ENCODE measurements at places on chromosomes 4 and X. TPM values are rescaled to one million over a fixed set of nuclear protein-coding genes. Genes with fewer than 3 reads are reported as not detected.

DNA sequence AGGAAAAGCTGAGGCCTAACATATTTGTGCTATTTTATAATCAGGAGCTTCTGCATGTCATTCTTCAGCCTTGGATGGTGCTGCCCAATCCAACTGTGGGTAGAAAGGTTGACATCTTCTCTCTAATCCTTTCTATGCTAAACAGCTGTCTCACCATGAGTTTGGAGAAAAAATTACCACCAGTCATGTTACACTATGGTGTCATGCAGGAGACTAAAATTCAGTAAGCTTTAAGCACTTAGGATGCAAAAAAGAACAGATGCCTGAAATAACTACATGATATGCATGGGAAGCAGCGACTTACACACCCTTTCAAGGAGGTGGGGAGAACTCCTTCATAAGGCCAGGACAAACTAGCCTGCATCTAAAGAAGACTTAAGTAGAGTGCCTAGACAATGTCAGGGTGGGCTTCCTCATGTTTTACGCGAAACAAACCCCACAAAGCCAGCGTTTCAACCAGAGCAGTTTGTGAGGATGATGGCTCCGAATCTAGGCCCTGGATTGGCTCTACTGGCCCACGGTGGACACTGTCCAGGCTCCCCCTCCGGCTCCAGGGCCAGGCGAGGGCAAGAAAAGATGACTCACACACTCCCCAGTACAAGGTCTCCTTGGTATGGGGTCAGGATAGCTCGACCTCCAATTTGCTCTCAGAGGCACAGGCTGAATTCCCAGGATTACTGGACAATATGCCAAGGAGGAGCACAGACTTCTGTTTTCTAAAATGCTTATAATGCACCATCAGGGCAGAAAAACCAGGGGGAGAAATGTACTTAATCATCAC is 45.1 kb downstream of the STX18 start:
- H3K27ac ChIP-seq, result no peak overlapping the region
- DNase-seq, result no peak
- H3K36me3 ChIP-seq, result no peaks in the 10 kb centered on the region
- peaks cover 12% of the 10 kb centered on the region for H3K4me1 ChIP-seq
- no peak overlapping the region for H3K4me3 ChIP-seq
- H3K27me3 ChIP-seq, result no peaks in the 10 kb centered on the region

DNA sequence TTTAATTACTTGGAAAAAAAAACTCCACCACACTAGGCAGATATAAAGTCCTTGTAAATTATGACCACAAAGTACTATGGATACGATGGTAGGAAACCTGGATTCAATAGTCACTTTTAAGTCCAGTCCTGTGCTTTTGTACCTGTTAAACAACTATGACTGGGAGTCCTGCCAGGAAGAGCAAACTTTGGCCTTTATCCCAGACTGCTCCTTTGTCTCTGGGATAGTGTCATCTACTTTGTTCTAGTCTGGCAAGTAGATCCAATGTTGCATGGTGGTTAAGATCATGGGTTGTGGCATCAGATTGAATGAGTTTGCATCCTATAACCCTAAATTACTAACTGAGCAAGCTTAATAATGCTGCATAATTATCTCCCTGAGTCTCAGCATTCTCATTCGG is 175.3 kb upstream of the FGF13 start:
- peak; percentile 12 for DNase-seq
- H3K27me3 ChIP-seq, result no peaks in the 10 kb centered on the region
- H3K4me3 ChIP-seq, result no peak overlapping the region
- no peaks in the 10 kb centered on the region for H3K36me3 ChIP-seq
- H3K27ac ChIP-seq, result no peak overlapping the region

- DNase-seq, result no peak
- H3K36me3 ChIP-seq, result no peaks in the 10 kb centered on the region
- H3K4me3 ChIP-seq, result no peak overlapping the region
- no peaks in the 10 kb centered on the region for H3K27me3 ChIP-seq
Measured at GRCh38 chr4:108959491-108959890, 196.6 kb upstream of the ETNPPL start.

Gene ITM2A
- total RNA-seq, result not detected

Data from GM23248 (cell line).